Fibroblast of skin of left quadriceps (primary cell): ENCODE measurements at places on chromosomes 5 and 9.
A peak's percentile ranks its signal among the peaks of the same experiment; 100 is the strongest.

DNA sequence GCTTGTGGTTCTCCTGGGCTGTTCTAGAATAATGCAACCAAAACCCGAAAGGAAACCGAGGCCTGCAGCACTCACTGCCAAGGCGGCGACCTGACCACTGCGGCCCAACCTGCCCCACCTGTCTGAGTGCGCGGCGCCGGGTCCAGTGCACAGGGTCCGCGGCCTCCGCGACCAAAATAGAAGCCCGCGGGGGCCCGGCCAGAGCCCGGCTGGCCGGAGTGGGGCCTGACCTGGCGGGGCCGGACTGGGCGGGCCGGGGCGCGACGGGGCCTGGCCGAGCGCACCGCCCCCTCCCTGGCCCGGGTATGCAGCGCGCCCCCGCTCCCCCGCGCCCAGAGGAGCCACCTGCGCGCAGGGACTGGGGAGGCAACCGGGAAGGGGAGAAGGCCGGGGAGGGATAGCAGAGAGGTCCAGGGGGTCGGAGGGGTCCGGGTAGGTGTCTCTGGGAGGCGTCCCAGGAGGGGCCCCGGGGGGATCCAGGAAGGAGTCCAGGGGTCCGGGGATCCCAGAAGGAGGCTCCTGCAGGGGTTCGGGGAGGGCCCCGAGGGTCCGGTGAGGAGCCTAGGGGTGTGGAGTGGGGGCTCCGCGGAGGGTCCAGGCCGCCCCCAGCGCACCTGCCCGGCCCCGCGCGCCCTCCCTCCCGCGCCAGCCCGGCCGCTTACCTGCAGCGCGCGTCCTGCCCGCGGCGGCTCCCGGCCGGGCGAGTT is 503 bp downstream of the SEMA4D start:
- DNase-seq: no peak

GRCh38 chr9:69743930-69744329 is 15.9 kb downstream of the PTAR1 start:
- no peak for DNase-seq

- DNase-seq: no peak
Observed at GRCh38 chr5:677131-678101, 15.7 kb downstream of the TPPP start.

- no peak for DNase-seq
Observed at GRCh38 chr5:37770786-37771185, 69.1 kb downstream of the GDNF start.

DNA sequence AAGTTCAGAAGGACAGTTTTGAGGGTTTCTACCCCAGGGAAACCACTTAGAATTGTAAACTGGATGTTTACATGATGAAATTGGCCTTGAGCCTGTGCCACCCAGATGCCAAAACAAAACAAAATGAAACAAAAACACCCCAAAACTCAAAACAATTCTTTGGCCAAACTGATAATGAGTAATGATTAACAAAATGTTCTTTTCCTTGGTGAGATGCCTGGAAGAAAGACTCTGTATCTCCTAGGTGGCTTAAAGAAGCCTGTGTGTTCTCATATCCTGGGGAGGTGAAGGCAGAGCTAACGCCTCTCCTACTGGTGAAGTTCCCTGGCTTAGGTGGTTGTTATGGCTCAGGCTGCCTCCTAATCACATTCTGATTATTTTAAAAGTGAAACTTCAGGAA is 120.5 kb downstream of the NPR3 start:
- no peak for DNase-seq

- DNase-seq: no peak
Observed at GRCh38 chr9:126461029-126461428, 134.4 kb downstream of the MVB12B start.

DNA sequence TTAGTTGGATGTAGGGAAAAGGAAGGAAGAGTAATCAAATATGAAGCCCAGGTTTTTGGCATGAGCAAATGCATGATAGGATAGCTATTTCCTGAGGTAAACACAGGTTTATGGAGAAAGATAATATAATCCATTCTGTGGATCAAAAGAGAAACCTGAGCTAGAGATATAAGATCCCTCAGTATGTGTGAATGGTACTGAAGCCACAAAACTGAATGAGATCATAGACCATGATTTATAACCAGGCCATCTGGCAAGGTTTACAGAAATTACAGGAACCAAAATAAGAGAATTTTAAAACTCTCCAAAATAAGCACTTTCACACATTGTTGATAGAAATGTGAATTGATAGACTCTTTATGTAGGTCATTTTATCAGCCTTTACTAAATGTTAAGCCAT is 28.7 kb upstream of the ECM2 start:
- DNase-seq: peak; percentile 36

DNA sequence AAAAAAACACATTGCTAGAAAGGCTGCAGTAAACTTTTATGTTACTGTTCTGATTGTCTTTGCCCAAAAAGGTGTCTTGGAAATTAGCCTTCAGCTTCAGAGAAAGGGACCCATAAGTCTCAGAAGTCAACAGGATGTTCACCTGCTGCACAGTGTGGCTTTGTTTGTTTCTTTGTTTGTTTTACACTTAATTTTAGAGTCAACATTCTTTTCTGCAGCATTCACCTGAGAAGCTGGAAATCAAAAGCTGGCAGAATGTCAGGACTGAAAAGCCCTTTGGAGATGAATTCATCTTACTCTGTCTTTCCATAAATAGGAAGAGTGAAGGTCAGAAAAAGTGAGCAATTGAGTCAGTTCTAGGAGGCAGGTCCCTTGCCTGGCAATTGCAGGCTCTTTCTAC is 170.0 kb downstream of the PAPPA start:
- no peak for DNase-seq

DNA sequence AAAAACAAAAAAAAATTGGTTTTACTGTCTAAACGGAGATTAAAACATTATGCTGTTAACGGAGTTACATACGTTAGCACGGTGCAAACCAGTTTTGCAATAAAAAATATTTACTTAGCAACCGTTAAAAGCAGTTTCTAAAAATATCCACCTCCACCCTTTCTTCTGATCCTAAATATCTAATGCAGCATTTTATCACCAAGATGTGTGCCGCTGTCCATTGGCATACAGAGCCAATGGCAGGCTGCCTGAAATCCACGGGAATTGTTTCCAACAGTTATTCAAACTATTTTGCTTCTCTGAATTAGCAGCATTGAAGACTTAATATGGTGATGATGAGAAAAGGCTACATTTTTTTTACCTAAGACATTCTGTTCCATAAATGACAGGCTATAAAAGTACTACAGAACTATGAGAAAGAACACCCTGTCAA is 61.6 kb downstream of the CSNK1A1 start:
- peak; percentile 53 for DNase-seq

- no peak for DNase-seq
Observed at GRCh38 chr5:40384782-40385390, 294.8 kb upstream of the PTGER4 start.

DNA sequence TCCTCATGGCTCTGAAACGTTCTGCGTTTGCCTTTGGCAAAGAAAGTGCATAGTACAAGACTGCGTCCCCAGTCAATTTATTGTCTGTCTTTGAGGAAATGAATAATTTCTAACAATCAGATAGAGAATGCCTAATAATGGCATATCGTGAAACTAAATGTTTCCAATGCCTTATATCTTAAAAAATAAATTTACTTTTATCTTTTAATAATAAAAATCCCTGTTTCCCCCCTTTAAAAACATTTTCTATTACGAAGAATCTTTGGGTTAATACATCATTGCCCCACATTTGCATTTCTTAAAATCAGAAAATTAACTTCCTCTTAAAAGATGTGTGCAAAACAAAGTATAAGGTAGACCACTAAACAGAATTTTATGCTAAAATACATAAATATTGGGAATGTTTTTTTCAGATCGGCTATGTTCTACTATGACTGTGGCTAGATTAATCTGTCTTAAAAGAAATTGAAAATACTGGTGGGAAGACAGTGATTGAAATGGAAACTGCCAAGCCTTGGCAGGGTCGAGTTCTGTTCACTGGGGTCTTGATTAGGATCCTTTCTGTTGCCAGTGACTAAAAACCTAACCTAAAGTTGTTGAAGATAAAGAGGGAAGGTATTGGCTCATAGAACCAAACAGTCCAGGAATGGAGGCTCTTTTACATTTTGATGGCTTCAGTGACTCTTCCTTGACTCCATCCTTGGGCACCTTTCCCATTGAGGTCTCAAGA is at the start of gene IL5:
Gene IL5 (minus strand): TSS at position 51 of the 730 bp plus-strand sequence. CDS start 44 bp downstream, at position 7.
- no peak for DNase-seq

DNA sequence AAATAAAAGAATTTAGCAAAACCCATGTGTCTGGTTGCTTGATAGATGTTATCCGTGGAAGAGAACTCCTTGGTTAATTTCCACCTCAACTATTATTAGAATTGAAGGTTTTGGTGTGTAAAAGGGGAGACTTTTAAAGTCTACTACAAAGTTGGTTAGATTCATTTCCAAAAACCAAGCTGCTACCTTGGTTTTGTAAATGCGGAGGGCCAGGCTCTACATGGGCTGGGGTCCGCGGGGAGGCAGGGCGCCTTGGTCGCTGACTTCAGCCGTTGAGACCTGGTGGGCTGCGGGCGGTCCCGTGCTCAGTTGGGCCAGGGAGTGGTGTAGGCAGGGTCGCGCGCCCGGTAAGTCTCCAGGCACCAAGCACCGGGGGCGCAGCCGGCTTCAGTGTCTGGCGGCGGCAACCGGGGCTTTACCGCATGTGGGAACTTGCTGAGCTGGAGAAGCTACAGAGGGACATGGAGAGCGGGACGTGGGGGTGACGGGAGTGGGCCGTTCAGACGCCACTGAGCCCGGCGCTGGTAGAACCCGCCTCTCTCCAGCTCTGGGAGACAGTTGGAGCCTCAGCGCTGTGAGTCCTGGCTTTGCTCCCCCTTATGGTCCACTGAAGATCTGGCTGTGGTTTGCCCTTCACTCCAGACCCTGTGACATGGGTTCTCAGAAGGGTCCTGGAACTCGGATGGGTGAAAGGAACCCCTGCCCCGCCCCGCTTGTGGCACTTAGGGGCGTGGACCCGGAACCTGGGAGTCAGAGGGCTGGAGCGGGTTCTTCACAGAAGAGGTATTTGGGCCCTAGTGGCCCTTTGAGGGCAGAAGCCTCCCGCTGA is 11.8 kb downstream of the NR2F1 start:
- DNase-seq: no peak

DNA sequence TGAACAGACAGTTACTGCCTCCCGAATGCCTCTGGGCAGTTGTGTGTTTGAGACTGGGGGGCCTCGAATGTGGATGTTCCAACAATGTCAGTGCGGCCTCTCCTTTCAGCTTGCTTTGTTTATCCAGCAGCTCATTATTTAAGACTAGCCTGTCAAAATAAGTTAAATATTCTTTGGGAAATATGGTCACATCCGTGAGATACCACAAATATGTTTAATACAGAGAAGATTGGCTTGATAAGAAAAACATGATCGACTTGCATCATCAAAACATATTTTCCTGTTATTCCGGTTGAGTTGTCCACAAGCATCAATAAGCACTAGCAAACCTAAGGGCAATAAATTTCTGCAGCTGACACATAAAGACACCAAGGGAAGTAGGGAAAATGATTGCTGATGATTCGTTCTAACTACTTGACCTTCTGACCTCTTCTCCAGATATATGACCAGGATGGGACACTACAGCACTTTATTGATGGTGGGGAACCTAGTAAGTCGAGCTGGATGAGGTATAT is 66.5 kb downstream of the PRDM6 start:
- DNase-seq: no peak

GRCh38 chr5:17114233-17114632 is 103.2 kb upstream of the BASP1 start:
- no peak for DNase-seq

- DNase-seq: no peak
Observed at GRCh38 chr9:73133022-73133651, 18.5 kb upstream of the ANXA1 start.

DNA sequence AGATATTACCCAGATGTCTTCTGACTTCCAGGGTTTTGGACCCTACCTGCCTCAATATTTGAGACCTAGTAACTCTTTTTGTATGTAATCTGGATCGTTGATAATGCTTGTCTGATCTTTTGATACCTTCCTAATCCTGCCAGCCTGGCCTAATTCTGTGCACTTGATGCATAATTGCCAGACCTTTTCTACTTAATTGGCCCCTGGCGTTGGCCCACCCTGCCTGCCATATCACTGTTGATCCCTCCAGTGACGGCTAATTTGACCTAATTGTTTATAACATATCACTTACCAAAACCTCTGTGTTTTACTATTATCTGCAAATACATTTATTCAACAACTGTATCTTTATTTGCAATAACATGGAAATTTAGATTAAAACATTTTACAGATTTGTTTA is 49.0 kb downstream of the SLC44A1 start:
- no peak for DNase-seq

GRCh38 chr5:151154931-151155774 is 2.4 kb downstream of the ANXA6 start:
- no peak for DNase-seq

GRCh38 chr5:131462454-131462853 is 172.6 kb downstream of the RAPGEF6 start:
- no peak for DNase-seq

GRCh38 chr9:132043708-132044107 is 36.0 kb downstream of the MED27 start:
- DNase-seq: no peak

DNA sequence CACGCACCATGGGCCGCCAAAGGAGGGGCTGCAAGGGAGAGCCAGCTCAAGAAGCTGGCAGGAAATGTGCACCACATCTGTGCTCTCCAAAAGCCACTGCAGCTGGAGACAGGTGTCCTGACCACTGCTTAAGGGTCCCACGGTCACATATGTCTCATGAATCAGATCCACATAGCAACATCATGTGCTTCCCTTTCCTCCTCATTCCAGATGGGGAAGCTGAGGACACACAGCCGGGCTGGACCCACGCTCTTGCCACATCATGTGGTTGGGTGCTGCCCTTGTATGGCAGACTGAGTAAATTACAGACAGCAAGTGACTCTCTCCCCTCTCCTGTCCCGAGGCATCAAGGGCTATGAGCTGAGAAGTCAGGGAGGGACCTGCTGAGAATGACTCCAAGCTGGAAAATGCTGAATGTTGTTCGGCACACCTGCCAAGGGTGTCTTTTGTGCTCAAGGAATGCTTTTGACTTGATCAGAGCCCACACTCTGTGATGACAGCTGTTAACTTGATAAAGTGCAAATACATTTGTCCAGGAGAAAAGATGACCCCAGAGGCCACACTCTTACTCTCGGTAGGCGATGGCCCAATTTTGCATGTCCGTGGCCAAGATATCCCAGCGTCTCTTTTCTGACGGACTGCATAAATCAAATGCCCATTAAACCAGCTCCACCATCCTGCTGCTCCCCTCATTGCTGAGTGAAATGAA is 58.2 kb downstream of the NSUN2 start:
- DNase-seq: no peak

GRCh38 chr9:100445161-100445902 is 18.4 kb downstream of the MSANTD3 start:
- DNase-seq: no peak

DNA sequence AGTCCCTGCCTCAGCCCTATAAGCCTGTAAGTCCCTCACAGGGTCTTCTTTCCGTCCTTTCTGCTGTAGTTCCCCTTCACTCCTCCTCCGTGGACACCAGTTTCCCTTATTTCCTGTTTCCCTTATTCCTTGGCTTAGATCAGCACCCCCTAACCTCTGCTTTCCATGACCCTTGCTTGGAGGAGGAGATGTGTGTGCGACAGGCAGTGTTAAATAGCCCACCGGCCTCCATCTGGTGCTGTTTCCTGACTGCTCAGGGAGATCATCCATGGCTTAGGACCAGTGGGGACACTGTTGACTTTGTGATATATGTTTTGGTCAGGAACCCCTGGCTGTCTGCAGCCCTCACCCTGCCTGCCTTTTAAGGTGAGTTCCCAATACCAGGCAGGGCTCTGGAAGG is 34.1 kb upstream of the PSD2 start:
- DNase-seq: no peak

- DNase-seq: no peak
Observed at GRCh38 chr9:73565026-73565425, 413.4 kb downstream of the ANXA1 start.

- no peak for DNase-seq
Observed at GRCh38 chr5:160268121-160268520, 38.8 kb downstream of the FABP6 start.
